ENCODE measurements at places on chromosomes 2 and 18.

- DNase-seq: no peak
Observed at GRCh38 chr18:63882333-63883141, 5.0 kb upstream of the SERPINB2 start.

- no peak for DNase-seq
Observed at GRCh38 chr2:64699712-64700111, 46.0 kb upstream of the SERTAD2 start.

GRCh38 chr2:19439081-19439480, 80.7 kb upstream of the OSR1 start:
- DNase-seq: no peak

DNA sequence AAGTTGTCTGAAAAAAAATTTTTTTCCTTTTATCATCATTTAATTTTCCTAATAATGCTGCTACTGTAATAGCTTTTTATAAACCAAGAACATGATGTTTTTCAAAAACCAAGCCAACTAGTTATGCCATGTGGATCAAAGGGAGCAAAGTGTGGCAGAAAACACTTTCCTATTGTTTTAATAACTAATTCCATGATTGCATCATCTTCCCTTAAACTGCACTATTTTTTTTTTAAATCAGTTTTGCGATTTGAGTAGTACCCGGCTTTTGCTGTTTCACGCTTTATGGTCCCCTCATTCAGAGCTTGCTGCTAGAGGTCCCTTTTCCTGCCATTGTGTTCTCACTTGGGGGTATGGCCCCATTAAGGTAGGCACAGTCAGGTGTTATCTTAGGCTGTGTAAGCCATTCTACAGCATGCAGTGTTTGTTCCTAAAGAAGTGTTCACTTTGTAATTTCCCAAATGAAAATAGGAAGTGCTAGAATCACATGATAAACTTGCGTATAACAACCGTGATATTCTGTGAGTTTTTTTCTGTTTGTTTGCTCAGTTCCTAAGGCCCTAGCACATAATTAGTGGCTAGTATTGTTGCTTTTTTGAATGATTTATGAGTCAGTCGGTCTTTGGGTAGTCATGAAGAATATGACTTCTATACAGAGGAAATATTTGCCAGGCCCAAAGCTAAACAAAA, 225.8 kb downstream of the PTGR3 start:
- no peak for DNase-seq

DNA sequence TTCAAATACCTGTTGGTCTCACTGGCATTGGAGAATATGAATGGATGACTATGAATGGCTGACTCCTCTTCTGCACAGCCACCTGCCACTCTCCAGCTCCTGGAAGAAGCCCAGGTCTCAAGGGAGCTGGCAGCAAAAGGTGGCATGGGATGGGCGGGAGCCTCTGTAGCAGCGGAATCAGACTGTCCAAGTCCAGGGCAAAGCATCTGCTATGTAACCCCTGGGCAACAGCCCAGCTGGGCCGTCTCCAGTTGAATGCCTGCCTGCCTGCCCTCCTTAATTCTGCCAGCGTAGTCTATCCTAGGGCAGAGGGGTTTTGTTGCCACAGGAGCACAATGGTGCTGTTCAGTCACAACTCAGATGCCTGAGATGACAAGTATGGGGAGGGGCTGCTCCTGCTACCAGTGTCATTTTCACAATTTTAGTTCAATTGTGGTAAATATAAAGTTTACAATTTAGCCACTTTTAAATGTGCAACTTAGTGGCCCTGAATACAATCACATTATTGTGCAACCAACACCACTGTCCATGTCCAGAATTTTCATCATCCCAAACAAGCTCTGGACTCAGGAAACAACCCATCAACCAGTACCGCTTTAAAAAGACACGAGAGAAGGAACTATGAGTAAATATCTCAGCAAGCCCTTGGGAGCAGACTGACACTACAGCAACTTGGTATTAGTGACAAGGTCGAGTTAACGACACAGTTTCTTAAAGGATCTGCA, 115.2 kb downstream of the MYO5B start:
- DNase-seq: peak; percentile 32

- DNase-seq: peak; percentile 35
Observed at GRCh38 chr2:206971805-206972204, 32.5 kb downstream of the CPO start.

GRCh38 chr2:164793529-164793928, 48.1 kb downstream of the COBLL1 start:
- DNase-seq: no peak

DNA sequence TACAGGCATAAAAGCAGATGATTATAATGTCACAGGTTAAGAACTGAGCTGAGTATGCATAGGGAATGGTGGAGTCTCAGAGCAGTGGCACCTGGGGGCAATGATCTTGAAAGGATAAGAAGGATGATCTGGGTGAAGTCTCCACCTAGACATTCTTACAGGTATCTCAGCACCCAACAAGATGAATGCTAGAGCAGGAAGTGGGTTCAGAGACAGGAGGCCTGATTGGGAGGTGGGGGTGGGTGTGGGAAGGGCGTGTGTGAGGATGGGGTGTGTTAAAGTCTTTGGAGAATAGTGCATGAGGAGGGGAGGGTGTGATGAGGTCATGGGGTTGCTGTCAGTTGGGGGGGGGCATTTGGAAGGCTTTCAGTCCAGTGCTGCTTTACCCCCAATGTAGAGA, 78.8 kb upstream of the UPP2 start:
- DNase-seq: no peak

GRCh38 chr2:219603771-219604170, 6.1 kb downstream of the STK11IP start:
- no peak for DNase-seq

GRCh38 chr18:47964053-47964452, 33.6 kb upstream of the SMAD2 start:
- DNase-seq: no peak

DNA sequence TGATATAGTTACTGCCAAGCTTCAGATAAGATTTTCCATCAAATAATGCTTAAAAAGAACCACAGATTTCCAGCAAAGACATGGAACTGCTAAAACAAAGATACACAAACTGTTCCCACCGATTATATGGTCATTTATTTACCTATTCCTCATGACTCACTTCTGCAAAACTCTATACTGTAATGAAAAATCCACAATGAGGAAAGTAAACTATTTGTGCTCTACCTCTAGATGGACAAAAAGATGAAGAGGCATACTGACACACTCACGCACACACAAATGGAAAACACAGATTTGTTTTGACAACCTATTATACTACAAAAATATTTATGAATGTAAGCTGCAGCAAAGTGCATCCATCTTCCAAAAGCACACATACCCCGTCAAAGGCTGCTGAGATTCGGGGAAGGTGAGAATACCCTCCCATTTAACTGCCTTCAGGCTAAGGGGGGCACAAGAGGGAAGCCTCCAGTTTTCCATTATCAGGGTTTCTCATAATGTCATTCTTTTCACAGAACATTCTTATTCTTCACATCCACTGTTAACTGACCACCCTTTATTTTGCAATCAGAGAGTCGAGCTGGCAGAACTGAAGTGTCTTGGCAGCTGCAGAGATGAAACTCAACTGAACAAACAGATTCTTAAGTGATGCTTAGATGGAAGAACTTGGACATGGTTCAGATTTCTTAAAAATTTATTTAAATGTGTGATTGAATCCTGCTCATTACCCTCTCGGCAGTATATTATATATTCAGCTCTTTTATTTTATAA, 115.9 kb upstream of the TANK start:
- DNase-seq: no peak
